ENCODE measurements at places on chromosomes 5 and 9. TPM values are rescaled to one million over a fixed set of nuclear protein-coding genes. Genes with fewer than 3 reads are reported as not detected.

DNA sequence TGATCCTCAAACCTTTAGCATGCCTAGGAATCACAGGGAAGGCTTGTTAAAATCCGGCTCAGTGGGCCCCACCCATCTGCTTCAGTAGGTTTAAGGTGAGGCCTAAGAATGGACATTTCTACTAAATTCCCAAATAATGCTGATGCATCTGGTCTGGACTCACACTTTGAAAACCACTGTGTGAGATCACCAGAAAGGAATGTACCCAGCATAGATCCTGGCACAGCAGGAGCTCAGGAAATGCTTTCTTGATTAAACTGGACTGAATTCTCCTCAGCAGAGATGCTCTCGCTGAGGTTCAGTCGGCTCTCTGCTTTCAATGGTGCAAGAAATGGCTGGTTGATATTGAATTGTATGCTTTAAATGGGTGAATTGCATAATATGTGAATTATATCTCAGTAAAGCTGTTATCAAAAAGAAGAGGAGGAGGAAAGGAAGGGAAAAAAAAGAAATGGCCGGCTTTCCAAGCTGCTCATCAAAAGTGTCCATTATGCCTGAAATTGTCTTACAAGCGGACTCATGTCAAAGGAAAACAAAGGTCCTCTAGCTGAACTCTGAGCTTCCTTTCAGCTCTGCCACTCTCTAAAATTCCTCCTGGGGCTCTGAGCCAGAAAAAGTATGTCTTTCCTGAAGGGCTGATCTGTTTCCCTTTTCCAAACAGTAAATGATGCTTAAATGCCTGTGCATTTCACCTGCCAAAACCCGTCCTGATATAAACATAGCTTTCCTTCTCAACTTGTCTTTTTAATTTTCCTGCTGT is 77.6 kb upstream of the SAP30L start:
- peak; percentile 96 for DNase-seq

Gene CER1
- total RNA-seq = not detected

Gene TAF11L5
- not detected for total RNA-seq

Gene ZDHHC11B
- not detected for total RNA-seq

DNA sequence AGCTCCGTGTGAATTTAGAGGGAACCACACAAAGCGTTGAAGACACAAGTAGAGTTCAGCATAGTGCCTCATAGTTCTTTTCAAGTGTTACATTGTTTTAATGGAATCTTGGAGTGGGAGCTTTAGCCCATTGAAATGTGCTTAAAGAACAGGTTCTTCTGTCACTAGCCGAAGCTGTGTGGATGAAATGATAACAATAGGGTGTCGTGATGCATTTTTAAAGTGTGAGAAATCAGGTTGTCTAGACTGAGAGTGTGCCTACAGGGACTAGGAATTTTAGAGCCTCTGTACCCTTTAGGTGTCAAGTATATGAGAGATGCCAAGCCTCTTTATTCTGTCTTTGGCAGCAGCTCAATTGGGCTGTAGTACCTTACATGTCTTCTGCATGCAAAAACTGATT is 83.0 kb downstream of the NDUFS4 start:
- DNase-seq = no peak
